ENCODE measurements at places on chromosomes 2 and 18. TPM values are rescaled to one million over a fixed set of nuclear protein-coding genes. Genes with fewer than 3 reads are reported as not detected.

DNA sequence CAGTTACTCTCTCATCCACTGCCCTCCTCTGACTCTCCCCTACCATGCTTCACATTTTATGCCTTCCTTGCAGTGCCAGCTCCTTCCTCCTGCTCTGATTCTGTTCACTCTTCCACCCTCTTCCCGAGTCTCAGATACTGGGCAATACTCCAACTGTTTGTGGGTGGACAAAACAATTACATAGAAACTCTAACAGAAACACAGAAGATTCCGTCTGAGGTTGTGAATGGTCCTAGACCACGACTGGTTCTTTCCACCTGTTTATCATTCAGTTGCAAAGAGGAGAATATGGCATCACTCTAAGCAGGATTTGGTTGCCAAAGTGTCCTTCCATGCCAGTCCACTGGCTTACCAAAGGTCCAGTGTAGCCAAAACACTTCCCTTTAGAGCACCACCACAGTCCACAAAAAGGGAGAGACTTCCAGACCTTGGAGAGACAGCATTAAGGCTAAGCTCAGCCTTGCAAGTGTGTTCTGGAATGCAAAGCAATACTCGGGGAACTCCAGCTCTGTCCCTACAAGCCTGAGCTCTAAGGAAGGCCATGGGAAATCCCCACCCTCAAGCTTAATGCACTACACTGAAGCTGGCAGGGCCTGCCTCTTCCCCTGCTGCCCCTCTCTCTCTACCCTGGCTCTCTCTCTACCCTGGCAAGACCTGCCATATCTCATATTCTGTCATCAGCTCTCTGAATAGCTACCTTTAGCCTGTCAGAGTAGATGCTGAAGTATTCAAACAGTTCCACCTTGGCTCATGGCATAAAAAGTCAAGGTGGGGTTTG is 33.6 kb upstream of the RND3 start:
- DNase-seq, result no peak

Gene NYAP2
- total RNA-seq, result not detected

Gene TNS1
- 325 TPM for total RNA-seq

DNA sequence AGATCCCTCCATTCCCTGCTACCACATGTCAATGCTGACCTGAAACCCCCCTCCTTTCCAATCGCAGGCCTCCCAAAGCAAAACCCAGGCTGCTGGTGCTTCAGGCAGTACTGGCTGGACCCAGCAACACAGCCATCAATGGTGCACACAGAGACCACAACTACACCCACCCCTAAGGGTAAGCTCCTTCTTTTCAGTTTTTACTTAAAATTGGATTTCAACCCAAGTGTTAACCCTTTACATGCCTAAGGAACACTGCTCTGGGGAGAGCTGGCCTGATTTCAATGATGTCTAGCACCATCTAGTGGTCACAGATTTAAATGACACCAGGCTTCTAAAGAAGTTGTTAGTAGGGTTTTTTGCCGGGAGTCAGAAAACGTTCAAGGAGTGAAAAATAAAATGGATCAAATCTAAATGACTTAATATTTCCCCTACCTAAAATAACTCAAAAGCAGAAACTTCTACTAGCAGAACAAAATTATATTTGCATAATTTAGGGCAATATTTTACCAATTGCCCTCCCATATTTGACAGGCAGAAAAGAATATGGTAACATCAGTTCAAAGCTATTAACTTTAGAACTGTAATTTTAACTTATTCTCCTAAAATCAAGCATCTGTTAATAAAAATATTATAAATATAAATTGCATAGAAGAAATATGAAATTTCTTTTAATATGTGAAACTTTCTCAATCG is 24.6 kb downstream of the FECH start:
- no peak for DNase-seq

GRCh38 chr2:121287146-121287798 is 2.3 kb upstream of the TFCP2L1 start:
- no peak for DNase-seq

DNA sequence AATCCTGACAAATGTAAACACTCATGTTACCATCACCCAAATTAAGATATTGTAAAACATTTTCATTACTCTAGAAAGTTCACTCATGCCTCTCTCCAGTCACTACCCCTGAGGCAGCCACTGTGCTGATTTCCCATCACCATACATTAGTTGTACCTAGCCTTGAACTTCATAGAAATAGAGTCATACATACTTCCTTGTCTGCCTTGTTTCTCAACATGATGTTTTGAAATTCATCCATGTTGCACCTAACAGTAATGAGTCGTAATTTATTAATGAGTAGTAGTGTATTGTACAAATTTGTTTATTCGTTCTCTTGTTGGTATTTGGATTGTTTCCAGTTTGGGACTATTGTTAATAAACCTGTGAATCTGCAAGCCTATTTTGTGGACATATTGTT is 49.0 kb upstream of the TWSG1 start:
- no peak for DNase-seq

- no peak for DNase-seq
These were observed at the start of gene HOXD13 for GRCh38 chr2:176092270-176093144. TSS of gene HOXD13 (plus strand) at chr2:176092721. CDS start at chr2:176092891, 170 bp downstream.

- no peak for DNase-seq
These were observed 112.1 kb upstream of the SIX2 start for GRCh38 chr2:45121236-45121927.

- no peak for DNase-seq
These were observed 175.7 kb upstream of the ARL4C start for GRCh38 chr2:234672498-234673150.

DNA sequence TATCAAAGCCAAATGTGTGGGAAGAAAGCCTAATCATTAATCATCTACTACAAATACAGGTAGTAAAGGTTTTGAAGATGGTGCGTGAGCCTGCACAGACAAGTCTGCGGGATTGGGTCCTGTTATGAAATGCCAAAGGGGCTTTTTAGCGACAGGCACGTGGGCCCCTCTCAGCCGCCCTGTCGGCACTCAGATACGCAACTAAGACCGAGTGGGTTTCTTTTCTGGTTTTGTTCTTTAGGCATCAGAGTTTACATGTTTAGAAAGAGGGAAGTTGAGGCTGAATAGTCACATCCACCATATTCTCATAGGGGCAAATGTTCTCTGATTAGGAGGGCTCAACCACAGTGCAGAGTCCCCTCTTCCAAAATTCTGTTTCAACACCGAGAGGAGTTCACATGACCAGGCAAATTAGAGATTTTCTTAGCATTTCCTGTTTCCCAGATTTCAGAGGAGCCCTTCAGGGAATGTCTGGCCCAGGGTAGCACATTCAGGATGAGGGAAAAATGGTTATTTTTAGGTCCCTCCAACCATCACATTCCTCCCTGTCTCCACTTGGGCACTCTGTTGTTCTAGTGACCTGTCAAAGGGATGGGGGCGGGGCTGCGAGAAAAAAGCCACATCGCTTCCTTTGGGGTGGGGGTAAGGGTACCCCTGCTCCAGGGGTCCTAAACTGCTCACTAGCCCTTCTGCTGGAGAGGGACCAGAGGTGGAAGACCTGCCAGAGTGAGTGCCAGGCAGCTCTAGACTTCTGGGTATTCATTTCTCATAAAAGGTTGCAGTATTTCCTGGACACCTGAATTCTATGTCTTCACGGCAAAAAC is 159.2 kb downstream of the BCL2 start:
- DNase-seq, result no peak

DNA sequence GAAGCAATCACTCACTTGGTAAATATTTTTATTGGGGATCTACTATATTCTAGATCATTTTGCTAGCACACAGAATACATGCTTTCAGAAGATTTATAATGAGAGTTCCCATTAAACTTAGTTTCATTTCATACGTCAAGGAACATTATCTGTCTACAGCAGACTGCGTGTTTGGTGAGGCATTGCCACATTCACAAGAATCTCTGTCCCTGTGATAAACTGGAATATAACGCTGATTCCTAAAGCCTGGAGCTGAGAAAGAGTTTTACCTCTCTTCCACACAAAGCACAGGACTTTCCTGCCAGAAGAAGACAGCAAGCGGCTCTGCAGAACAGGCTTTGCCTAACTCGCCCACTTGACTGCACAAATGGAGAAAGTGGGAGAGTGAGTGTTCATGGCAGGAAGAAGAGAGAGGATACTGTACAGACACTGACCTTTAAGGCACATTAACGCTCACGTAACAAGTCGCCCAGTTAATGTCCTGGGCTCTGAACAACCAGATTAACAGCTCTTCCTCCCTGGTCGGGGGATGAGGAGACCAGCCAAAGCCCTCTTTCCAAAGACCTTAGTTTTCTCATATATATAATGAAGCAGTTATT is 356.2 kb downstream of the GPD2 start:
- no peak for DNase-seq

GRCh38 chr2:215293879-215294278 is 18.0 kb upstream of the ATIC start:
- DNase-seq, result no peak

DNA sequence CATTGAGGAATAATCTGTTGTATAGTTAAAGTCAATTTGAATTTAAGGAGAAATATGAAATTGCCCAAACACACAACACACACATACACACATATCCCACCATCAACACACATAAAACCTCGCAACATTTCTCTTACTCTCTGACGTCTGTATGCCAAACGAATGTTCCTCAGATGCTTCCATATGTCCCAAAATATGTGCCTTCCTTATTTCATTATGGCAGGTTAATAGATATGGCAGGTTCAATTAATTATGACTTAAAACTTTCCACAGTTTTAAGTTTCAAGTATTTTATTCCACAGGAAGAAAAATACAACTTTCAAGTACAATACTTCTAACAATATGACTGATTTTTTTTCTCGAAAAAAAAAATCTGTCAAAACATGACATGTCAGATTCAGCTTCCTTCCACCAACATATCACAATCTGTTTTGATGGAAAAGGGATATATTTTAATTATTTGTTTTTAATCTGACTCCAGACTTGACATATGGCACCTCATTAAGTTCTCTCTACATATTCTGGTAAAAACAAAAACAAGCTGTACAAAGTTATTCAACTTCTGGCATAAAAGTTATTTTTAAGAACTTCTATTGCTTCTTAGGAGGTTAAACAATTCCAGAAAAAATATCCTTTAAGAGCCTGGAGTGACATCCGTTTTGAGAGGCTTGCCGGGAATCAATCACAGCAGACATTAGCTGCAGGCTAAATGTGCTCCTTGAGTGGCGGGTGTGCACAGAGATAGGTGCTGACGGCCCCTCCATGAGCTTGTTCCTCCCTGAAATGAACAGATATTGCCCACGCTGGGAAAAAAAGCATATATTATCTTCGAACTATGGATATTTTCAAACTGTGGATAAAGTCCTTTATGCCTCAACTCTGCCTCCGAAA is 812.7 kb downstream of the DCDC2C start:
- no peak for DNase-seq

Gene TBR1
- 0.09 TPM for total RNA-seq

DNA sequence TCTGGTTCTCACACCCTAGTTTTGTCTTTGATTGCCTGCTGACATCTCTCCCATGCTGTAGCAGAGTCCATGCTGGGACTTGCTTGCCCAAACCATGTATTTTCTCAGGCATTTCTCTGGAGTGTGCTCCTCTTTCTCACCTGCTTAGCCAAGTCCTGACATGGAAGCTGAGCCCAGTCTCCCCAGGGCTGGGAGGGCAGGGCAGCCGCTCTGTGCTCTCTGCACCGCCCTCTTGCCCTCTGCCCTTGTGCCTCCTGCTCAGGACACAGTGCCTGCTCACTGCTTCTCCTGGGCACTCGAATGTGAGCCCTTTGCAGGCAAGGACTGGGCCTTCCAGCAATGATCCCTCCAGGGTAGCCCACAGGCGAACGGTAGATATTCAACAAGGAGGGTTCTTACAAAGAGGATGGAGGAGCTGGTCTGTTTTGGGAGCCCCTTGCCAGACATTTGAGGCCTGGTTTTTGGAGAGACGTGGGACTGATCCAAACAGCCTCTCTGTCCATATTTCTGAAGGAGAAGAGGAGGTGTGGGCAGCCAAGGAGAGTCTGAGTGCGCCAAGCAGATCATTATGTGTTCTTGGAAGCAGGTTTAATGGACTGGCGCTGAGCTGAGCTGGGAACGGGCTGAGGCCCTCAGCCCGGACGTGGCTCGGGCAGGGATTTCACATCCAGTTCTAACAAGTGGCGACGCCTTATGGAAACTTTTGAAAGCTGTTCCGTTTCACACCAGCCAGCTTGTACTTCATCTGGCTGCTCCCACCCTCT is 4.0 kb downstream of the SLC14A2 start:
- no peak for DNase-seq

DNA sequence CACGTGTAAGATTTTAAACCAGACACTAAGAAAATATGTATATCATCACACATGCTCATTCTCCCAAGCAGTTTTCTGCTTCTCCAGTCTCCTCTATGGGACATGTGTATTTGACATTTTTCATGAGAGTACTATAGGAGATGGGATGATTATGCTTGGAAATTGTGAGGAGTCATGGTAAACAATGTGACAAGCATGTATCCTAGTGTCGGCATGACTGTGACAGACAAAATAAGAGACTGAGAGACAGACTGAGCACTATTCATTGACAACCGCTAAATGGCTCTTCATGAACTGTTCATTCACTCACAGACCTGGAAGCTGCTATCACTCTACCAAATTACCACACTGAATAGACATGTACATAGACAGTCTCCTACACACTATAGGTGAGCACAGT is 127.1 kb downstream of the VWC2L start:
- DNase-seq, result no peak

DNA sequence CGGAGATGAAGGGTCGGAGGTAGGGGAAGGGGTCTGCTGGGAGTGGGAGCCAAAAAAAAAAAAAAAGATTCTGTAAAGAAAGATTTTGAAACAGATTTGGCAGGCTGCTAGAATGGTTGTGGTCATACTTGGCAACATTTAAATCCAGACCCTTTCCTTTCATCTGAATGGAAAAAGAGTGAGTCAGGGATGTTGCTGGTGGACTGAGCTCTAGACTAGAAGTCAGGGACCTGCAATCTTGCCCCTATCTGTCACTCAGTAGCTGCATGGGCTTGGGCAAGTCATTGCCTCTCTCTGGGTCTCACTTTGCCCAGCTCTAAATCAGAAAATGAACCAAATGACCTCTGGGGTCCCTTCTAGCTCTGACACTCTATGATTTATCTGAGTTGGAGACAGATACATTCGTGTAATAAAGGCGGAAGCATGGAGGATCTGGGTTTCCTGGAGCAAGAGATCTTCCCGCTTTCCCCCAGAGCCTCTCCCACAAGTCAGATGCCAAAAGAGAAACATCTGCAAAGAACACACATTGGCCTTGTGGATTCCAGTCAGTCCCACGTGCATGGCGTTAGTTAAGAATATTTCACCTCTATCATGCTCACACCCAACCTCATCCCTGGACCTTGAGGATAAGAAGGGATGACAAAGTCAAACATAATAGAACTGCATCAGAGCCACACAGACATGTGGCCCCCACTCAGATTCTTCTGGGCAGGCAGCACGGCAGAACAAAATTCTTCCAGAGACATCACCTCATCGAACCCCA is 58.5 kb downstream of the ADD2 start:
- DNase-seq, result no peak

- DNase-seq, result peak; percentile 38
These were observed 36.9 kb downstream of the RPL37A start for GRCh38 chr2:216535454-216535995.

GRCh38 chr2:113879457-113879856 is 10.4 kb upstream of the ACTR3 start:
- DNase-seq, result no peak

DNA sequence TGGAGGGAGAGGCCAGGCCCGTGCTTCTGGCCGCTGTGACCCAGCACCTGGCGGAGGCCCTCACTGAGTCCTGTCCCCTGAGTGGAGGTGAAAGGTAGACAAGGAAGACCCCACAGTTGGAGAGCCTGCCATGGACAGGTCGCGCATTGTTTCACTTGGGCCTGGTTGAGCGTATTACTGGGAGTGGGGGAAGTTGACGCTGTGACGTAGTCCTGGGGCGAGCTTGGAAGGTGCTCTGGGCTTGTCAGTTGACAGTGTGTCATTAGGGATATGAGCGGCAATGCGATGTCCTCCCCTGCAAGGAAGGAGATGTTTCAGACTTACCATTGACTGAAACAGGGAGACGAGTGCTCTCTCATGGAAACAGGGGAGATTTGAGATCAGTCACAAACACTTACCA is 127.1 kb downstream of the SH3RF3 start:
- no peak for DNase-seq
